Stimulated activated CD4-positive, alpha-beta T cell treated with anti-CD3 and anti-CD28 coated beads, TNF-alpha, amount 100 ng/mL, for 1 hour (primary cell): ENCODE measurements at places on chromosomes 2 and 18.
A peak's percentile ranks its signal among the peaks of the same experiment; 100 is the strongest.

DNA sequence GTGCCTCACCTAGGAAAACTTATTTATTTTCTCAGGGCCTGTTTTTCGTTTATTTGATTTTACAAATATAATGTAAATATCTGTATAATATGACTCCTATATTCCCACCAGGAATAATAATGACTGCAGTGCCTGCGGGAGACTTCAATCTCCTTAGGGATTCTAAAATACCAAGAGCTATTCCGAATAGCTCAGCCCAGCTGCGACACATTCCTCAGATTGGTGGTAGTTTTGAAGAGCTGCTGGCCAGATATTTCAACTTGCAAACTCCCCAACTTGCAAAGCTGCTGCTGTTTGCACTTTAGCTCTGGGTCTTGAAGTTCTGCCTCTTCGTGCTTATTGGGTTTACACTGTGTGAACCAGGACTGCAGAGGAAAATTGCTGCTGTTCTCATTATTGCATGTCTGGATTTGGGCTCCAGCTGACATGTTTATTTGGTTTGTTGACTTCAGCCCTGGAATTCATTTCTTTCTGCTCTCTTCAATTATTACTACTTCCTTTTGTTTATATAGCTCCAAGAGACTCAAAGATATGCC lies 480.2 kb upstream of the CHST9 start:
- DNase-seq, result no peak

GRCh38 chr2:109384308-109385271 lies 229.2 kb downstream of the SEPTIN10 start:
- DNase-seq, result no peak

DNA sequence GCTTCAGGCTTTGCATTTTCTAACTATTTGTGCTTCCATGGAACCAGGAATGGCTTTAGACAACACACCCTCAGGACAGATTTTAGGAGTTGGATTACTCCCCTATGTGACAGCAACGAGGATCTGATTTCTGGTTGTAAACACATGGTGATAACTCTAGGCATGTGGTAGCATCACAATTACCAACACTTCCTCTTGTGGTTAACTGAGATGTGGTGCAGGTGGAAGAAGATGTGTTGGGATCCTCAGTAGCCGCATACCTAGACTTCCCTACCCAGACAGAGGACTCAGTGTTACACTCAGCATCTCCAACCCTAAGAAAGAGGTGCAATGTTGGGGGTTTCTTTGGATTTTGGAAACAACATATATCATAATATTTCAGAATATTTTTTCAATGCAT lies 234.8 kb downstream of the DOK6 start:
- no peak for DNase-seq

DNA sequence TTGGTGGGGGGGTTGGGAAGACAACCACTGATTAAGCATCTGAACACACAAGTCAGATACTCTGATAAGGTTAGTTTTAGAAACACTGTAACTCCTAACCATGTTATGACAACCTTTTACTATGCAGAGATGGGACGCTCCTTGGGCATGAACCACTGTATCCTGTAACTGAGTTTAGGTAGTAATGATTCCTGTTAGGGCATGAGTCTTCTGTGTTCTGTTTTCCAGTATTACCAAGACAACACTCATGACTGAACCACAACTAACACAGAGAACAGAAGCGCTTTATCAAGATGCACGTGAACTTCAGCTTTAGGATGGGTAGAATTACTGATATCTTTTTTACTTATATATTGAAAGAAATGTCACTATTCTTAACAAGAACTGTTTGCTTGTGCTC lies 14.1 kb upstream of the CREB1 start:
- DNase-seq, result no peak

GRCh38 chr2:1715184-1716013 lies 28.9 kb downstream of the PXDN start:
- DNase-seq, result no peak

- no peak for DNase-seq
Measured at GRCh38 chr2:172429301-172429968, 2.0 kb downstream of the ITGA6 start.

DNA sequence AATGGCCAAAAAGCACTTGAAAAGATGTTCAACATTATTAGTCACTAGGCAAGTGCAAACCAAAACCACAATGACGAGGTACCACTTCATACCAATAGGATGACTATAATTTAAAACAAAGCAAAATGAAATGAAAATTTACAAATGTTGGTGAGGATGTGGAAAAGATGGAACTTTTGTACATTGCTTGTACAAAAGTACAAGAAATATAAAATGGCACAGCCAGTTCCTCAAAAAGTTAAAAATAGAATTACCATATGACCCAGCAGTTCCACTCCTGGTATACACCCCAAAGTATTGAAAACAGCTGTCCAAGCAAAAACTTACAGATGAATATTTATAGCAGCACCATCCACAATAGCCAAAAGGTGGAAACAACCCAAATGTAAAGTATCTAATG lies 107.8 kb upstream of the XPO1 start:
- no peak for DNase-seq

DNA sequence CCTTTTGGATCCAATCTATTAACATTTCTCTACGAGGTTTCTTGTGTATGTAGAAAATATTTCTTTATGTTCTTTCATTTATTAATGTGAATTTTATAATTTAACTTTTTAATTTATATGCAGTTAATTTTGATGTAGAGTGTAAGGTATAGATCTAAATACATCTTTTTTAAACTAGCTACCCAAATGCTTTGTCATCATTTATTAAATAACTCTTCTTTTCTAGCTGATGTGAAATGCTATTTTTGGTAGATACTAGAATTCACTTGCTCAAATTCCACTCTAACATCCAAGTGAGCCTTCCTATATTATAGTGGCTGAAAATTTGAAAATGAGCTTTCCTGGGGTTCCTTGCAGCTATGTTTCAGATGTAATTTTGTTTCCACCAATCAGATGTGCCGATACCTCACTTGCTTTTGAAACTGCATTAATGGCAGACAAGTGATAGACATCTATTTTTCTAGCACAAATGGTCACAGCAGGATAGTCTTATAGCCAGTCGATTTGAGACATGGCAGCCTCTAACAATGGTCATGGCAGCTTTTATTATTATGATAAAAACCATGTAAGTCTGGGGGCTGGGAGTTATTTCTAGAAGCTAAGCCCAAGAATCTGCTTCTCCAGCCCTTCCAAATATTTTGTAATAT lies 10.9 kb upstream of the ICOS start:
- DNase-seq, result no peak

- DNase-seq, result no peak
Measured at GRCh38 chr2:215410932-215411285, 25.0 kb downstream of the FN1 start.

- DNase-seq, result no peak
Measured at GRCh38 chr2:164717000-164717803, 95.9 kb upstream of the GRB14 start.

DNA sequence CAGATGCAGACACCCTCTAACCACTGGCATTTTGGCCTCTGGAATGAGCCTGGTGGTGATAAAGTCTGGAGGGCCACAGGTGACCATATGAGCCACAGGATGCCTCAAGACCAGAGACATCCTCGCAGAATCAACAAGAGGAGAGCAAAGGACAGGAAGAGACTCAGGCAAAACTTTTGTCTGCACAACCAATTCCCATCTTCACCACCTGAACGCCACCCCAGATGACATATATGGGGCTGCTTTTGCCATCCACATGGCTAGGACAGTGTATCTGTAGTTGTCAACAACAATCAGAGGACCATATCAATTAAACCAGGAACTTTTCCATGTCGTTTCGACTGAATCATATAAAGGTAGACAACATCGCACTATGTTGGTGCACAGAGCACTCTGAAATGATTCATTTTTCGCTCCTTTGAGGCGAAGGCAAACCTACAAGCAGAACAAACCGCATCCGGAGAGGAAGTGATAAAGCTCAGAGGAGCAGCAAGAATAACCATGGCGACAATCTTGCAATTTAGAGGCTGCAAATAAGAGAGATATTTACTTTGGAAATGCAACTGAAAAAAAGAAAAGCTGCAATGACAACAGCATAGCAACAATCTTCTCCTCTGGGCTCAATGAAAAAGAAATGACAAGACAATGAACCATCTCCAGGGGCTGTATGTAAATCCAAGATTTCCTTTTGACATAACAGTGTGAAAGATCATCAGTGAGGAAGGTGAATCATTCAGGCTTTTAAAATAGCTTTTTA lies 204.5 kb downstream of the ARL4C start:
- DNase-seq, result peak; percentile 57

GRCh38 chr2:169513926-169514325 lies 4.4 kb downstream of the KLHL41 start:
- DNase-seq, result no peak

- DNase-seq, result no peak
Measured at GRCh38 chr2:9618410-9618809, 12.4 kb downstream of the YWHAQ start.

- no peak for DNase-seq
Measured at GRCh38 chr2:195521589-195521988, 135.4 kb upstream of the SLC39A10 start.

- DNase-seq, result no peak
Measured at GRCh38 chr2:24515335-24515734, 24.3 kb downstream of the NCOA1 start.

GRCh38 chr2:5070257-5070656 lies 621.9 kb upstream of the SOX11 start:
- no peak for DNase-seq

DNA sequence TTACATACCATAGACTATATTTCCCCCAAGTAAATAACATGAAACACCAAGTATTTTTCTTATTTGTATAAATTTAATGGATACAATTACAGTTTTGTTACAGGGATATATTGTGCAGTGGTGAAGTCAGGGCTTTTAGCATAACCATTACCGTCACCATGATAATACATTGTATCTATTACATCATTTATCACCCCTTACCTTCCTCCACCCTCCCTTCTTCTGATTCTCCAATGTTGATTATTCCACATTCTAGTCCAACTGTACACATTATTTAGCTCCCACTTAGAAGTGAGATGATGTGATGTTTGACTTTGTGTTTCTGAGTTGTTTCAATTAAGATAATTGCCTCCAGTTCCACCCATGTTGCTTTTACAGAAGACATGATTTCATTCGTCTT lies 35.2 kb upstream of the NETO1 start:
- DNase-seq, result no peak

DNA sequence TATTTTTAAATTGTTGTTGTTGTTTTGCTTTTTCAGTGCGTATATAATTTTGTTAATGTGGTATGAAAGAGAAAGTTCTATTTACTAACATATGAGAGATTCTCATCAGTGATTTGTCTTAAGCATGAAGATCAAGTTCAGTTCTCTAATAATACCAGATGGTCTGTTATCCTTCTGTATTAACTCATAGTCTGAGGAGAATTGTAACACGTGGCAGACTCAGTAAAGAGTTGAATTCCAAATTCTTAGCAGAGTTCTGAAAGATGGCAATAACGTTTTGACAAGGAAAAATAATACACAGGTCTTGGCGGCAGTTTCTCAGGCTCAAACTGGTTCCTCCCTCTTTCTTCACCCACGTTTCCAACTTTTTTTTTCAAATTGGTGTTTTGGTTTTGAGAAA lies 17.2 kb upstream of the COL3A1 start:
- DNase-seq, result no peak

DNA sequence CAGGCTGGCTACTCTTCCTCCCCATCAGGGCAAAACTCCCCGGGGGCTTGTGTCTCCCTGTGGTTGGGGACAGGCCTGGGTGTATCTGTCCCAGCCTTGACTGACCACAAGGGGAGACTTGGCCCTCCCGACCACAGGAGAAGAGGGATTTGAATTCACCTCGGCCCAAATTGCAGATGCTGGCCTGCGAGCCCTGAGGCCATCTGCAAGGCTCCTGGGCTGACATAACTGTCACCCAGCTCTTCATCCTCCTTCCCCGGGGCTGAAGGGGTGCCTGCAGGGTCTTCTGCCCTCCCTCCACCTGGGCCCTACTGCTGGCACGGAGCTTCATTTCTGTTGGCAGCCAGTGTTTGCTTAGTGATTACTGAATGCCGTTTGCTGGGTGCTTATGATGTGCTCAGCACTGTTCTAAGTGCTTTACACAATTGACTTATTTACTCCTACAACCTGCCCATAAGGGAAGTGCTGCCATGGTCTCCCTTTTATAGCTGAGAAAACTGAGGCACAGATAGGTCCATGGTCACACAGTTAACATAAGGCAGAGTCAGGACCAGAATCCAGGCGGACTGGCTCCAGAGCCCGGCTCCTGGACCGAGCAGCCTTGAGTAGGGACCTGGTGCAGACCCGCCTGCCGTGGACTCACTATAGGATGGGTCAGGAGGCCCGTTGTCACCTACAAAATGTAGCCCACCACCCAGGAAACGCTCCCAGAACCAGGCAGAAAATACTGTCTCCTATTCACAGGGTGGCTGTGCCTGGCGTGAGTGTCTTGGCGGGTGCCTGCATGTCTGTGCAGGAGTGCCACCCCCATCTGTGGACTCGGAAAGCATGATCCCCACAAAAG lies 18.9 kb downstream of the STEAP3 start:
- DNase-seq, result no peak
